ENCODE measurements at places on chromosomes 3 and 15.

DNA sequence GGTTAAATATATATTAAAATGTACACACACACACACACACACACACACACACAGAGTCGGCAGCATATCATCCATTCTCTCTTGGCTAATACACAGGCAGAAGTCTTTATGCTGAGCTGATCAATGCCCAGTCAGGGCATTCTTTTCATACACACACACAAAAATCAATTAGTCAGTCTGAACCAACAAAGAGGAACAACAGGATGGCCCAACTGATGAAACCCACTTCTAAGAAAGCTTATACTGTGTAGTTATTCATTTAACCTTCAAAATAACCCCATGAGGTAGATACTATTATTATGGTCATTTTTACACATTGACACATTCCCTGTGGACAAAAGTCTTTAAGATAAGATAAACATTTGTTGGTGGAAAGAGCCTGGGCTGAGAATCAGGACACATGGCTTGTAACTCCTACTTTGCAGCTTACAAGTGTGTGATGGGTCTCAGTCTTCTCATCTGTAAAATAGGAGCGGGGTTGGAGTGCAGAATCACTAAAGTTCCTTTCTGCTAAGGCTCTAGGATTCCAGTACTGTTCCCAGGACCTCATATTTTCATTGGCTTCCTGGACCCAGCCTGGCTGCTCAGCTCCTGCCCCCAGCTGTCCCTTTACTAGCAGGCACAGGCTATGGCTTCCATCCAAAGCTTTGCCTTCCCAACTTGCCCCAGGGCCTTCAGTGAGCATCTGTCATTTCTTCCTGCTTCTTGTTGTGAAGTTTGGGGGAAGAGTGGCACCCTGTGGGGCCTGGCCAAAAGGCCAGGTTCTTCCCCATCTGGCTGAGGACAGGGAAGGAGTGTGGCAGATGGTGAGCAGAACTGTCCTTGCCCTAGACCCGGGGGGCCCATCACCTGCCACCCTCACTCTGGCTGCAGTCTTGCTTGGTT is 27.2 kb upstream of the GLCE start:
- DNase-seq, result peak; percentile 63

- DNase-seq, result no peak
Measured at GRCh38 chr3:165820671-165821123, 16.5 kb downstream of the BCHE start.

DNA sequence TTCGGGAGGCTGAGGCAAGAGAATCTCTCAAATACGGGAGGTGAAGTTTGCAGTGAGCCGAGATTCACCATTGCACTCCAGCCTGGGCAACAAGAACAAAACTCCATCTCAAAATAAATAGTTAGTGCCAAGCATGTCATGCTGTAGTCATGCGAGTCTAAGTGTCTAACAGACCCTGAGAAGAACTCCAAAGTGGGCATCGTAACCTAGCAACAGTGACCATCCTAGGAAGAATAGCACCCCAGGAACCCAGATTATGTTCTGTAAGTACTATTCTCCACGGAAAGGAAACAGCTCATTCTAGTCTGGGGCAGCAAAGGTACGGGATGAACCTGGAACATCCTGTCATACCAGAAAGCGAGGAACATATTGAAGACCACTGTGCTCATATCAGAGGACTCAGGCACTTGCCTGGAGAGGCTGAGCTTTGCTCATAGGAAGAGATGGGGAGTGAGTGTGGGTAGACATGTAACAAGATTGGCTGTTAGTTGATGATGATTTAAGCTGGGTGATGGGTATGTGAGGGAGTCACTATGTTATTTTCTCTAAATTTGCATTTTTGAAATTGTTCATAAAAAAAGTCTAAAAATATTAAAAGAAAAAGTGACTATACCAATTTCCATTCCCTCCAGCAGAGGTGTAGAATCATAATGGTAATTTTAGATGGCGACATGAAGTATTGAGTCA is 31.7 kb downstream of the BCL2L10 start:
- no peak for DNase-seq

GRCh38 chr15:58962136-58962535 is 25.3 kb upstream of the RNF111 start:
- no peak for DNase-seq

GRCh38 chr15:68431037-68431791 is 749 bp downstream of the ITGA11 start:
- DNase-seq, result no peak

Data from brain (organoid and tissue), 16 donors.